ENCODE measurements at places on chromosomes 5 and 9. TPM values are rescaled to one million over a fixed set of nuclear protein-coding genes. Genes with fewer than 3 reads are reported as not detected.
A peak's percentile ranks its signal among the peaks of the same experiment; 100 is the strongest.

DNA sequence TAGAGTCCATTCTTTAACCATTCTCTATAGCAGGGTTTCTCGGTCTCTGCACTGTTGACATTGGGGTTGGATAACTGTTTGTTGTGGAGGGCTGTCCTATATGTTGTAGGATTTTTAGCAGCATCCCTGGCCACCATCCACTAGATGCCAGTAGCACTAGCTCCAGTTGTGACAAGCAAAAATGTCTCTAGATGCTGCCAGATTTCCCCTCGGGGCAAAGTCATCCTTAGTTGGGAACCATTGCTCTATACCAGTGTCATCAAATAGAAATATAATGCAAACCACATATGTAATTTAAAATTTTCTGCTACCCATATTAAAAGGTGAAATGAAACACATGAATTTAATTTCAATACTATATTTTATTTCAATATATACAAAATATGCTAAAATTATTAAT is 2.9 kb downstream of the TTC23L start:
- DNase-seq = no peak

DNA sequence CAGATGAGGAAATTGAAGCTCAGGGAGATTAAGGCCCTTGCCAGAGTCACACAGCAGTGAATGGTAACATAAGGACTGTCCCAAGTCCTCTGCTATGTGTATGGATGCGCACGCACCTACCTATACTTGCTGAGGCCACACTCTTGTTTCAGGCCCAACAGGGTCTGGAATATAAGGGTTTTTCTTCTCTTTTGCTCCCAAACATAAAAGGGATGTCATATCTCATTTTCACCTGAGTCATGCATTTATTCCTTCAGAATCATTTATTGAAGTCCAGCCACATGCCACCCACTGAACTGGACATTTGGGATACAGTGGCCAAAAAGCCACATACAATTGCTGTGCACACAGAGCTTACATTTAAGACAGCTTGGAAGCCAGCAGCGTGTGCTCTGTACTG is 92.0 kb downstream of the SH3TC2 start:
- no peak for DNase-seq

DNA sequence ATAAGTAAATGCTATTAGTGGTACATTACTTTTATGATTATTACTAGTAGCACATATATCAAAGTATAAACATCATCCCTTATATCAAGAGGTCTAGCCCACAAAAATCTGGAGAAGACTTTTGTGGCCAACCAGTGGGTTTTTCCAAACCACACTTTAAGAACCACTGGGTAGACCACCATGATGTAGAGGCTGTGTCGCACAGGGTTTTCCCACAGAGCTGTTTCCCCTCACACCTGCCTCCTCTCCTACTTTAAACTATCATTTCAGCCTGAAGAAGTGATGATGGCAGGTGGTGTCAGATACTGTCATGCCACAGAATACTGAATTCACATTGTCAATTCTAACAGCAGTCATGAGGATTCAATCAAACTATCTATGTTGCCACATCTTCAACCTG is 109.2 kb downstream of the FBXW11 start:
- DNase-seq = no peak

DNA sequence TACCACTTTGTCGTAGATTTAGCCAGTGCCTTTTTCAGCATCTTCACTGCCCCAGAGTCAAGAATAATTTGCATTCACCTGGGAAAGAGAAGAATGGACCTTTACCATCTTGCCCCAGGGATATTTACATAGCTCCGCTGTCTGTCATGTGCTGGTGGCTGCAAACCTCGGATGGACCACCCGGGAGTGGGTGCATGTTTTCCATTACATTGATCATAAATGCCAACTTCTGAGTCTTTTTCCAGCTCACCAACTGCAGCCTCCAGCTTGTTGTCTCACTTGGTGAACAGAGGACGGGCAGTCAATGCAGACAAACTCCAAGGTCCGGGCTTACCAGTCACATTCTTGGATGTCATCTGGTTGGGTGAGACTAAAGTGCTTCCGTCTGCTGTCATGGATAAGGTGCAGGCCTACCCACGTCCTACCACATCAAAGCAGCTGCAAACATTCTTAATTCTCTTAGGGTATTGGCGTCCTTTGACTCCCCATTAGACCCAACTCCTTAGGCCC is 155.8 kb upstream of the APC start:
- no peak for DNase-seq

- DNase-seq = no peak
Measured at GRCh38 chr9:127972236-127972871, 8.4 kb downstream of the EEIG1 start.

- no peak for DNase-seq
Measured at GRCh38 chr5:55173687-55174230, 782 bp upstream of the CDC20B start.

GRCh38 chr5:95966005-95966404 is 4.4 kb upstream of the ELL2 start:
- no peak for DNase-seq

- peak; percentile 19 for DNase-seq
Measured at GRCh38 chr5:179612577-179613459, 10.7 kb downstream of the HNRNPH1 start.

DNA sequence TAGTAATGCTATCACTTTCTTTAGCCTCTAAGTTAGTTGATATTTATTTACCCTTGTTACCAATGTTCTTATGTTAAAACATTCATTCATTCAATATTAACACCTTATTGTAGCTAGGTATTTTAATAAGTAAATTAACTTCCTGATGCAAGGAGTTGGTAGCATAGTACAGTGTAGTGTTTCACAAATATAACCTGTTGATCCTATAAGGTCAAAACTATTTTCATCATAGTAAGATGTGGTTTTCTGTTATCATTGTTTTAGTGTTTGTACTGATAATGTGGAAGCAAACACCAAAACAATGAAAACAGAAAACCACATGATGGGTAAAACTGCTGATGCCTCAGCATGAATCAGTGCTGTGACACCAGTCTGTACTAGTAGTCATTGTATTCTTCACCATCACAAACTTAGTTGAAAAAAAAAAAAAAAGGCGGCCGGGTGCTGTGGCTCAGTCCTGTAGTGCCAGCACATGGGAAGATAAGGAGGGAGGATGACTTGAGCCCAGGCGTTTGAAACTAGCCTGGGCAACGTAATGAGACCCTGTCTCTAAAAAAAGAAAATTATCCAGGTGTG is 36.5 kb downstream of the ZCCHC7 start:
- peak; percentile 25 for DNase-seq

GRCh38 chr9:104882086-104882485 is 45.9 kb downstream of the ABCA1 start:
- peak; percentile 62 for DNase-seq

- peak; percentile 12 for DNase-seq
Measured at GRCh38 chr9:134182554-134183085, 18.3 kb upstream of the RNU6ATAC start.

DNA sequence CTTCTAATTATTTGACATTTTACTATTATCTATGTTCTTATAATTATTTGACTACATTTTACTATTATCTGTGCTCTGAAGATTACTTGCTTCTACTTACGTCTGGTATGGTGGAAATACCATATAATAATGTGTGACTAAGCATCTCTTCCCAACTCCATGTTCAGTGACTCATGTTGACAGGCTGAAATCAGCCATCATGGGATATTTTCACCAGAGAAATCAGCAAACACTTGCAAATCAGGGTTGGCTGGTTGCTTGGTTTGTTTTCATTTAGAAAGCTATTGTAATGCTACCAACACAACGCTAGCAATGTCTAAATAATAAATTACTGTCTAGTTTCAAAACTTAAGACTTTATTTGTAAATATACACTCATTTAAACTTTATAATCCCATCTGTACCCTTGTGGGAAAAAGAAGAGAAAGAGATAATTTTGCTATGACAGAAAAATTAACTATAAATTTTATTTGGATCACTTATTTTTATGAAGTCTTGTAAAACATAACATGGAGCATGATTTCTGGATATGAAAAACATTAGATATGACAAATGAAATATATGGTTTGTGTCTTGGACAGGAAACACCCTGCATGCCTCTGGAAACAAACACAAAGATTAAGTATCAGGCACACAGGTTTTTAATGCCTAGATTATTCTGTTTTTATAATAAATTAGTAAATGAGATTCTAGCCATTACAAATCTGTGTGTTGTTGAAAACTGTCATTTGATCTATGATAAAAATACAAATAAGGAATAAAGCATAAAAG is 337.6 kb downstream of the BNC2 start:
- peak; percentile 80 for DNase-seq

DNA sequence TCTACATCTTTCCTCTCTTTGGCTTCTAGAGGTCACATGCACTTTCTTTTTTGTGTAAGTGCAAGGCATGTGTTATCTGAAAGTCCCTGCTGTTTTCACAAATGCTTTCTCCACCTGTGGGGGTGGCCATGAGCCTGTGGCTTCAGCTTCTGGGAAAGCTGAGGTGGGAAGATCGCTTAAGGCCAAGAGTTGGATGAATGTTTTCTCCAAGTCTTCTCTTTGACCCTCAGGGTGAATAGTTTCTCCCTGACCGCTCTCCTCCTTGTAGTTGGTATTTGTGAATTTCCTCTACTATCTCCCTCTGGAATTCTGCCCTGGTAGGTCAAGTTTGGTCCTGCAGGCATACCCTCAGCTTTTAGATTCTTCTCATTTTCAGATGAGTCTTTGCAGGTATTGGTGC is 74.2 kb downstream of the UGCG start:
- DNase-seq = no peak

DNA sequence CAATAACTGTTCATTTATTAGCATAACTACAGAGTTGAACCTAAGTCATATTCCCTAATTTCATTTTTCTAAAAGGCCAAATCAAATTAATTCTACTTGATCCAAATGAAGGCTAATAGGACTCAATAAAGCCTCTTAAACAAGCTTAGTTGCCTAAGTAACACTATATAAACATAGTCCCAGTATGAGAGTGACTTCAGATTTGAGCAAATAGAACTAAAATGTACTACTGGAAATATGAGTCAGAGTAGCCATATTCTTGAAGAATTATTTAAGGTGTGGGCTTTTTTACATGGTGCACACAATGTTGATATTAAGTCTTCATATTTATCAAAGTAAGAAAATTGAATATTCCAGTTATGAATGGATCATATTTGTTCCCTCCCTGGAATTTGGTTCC is 872.3 kb downstream of the MAT2B start:
- no peak for DNase-seq

DNA sequence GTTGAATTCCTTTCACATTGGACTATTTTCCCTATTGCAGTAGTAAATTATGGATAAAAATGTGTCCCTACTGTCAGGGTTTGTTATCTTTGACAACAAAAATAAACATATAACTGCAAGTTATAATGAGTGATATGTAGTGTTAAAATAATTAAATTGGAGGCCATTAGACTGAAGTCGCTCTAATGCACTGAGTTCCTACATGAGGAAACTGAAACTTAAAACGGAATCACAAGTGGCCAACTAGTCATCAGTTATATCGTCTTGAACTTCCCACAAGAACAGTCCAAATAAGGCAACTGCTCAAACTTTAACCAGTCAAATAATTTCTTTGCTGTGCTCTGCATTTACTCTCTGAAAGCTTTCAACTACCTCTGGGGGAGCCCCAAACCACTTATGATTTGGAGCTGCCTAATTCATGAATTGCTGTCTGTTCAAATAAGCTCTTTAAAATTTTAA is 2.1 kb upstream of the IFT74 start:
- peak; percentile 5 for DNase-seq

- DNase-seq = peak; percentile 28
Measured at GRCh38 chr9:96031366-96031824, 155.9 kb downstream of the ERCC6L2 start.

SLC36A2 gene
- not detected for total RNA-seq

FRRS1L gene
- total RNA-seq = 0.18 TPM

FOXD4 gene
- 0.27 TPM for total RNA-seq

SARDH gene
- total RNA-seq = 0.18 TPM

DCTN3 gene
- 36.9 TPM for total RNA-seq

NSMF gene
- 29.6 TPM for total RNA-seq

SPINK13 gene
- not detected for total RNA-seq

CER1 gene
- not detected for total RNA-seq

DNAI1 gene
- not detected for total RNA-seq

ADGRD2 gene
- total RNA-seq = not detected

FBXW11 gene
- total RNA-seq = 64.8 TPM

EGFL7 gene
- 5.6 TPM for total RNA-seq

All from fibroblast of the aortic adventitia (primary cell).